Fibroblast of mammary gland (primary cell): ENCODE measurements at places on chromosomes 1 and 21.

- no peak for DNase-seq
These were observed 34.0 kb downstream of the C2CD2 start for GRCh38 chr21:41919666-41920398.

DNA sequence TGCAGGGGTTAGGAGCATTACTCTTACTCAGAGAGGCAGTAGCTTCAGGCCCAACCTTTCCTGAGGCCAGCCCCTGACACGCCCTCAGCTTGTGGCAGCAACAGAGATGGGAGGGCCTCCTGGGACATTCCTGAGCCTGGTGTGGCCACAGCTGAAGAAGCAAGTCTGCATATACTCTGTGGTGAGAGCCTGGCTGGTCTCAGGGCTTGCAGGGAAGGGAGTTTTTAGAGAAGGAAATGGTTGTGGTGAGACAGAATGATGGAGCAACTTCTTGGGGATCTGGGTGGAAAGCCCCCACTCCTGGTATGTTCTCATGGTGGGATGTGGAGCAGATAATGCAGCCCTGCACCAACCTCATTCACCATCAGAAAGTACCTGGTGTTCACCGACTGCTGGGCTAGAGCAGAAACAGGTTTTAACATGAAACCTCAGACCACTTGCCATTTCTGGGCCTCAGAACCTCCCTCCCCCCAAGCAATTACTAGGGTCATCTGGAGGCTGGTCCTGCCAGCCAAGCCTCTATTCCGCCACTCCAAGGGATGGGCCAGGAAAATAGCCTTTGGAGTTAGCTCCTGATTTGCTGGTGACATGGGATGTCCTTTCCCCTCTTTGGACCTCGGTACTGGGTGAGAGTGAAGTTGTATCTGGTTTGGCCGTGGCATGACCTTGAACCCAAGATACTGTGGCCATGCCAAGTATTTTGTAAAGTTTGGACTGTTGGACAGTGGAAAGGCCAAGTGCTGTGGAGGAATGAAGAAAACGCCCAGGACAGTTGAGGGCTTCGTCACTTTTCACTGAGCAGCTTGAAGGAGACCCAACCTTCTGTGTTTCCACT, 28.1 kb upstream of the RNF19B start:
- peak; percentile 94 for DNase-seq

- DNase-seq = peak; percentile 15
These were observed 38.5 kb downstream of the PYHIN1 start for GRCh38 chr1:158969855-158970254.

GRCh38 chr1:11722538-11722937, 13.4 kb upstream of the AGTRAP start:
- no peak for DNase-seq
